Hematopoietic multipotent progenitor cell treated with erythropoietin and hydrocortisone succinate and interleukin-3 and kit ligand, for 15 days (in vitro differentiated cells): ENCODE measurements at places on chromosomes 3 and 15.

GRCh38 chr3:31550452-31551251 is 17.9 kb downstream of the STT3B start:
- DNase-seq, result peak; percentile 47

GRCh38 chr15:87489456-87489855 is 767.1 kb downstream of the NTRK3 start:
- no peak for DNase-seq

DNA sequence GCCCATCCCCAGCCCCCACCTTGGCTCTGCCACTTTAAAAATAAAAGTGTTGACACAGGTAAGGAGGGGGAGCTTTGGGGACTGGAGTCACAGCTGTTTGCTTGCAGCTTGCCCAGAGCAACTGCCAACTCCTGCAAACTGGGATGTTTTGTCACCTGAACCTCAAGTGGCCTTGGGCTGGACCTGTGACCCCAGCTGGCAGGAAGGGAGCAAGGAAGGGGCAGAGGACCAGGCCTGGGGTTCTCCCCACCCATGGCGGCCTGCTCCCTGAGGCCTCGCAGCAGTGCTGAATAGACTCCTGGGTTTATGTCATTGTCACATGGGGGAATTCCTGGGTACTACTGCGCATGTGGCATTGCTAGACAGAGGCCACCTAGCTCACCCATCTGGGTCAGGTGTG is 246.9 kb upstream of the TLE3 start:
- no peak for DNase-seq

- no peak for DNase-seq
Measured at GRCh38 chr15:39404767-39405181, 176.1 kb upstream of the THBS1 start.

DNA sequence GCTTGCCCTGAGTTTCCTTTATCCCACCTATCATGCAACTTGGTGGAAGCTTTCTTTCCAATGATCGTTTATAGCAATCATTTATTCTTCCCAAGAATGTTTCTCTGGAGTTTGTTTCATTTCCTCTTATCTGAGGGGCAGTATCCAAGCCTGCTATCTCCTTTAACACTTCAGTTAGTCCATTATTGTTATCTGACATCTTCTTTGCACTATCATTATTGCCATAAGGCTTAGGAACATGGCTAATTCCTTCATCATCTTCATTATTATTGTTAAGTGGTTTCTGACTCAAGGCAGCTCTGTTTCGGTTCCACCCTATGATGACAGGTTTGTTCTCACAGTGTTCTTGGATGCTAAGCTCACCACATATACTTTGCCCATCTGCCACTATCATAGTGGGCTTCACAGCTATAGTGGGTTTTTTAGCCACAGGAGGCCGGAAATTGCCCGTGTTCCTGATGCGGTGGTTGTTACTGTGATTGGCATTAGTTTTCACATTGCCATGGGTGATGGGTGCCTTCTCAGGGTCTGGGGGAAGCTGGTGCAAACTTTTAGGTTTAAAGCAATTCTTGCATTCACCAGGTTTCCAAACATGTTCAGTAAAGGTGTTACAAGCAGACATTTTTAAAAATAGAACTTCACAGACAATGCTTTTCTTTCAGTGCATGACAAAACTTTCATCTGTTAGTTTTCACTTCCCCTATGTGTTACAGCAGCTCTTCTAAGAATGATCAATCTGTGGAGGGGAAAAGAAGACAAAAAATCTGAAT is 110.6 kb upstream of the TSPAN3 start:
- DNase-seq, result no peak

- DNase-seq, result no peak
Measured at GRCh38 chr15:77027697-77028450, 32.9 kb downstream of the PSTPIP1 start.

GRCh38 chr3:110341047-110341446 is 730.6 kb upstream of the NECTIN3 start:
- DNase-seq, result no peak

- DNase-seq, result no peak
Measured at GRCh38 chr3:143657391-143657790, 190.9 kb downstream of the SLC9A9 start.

DNA sequence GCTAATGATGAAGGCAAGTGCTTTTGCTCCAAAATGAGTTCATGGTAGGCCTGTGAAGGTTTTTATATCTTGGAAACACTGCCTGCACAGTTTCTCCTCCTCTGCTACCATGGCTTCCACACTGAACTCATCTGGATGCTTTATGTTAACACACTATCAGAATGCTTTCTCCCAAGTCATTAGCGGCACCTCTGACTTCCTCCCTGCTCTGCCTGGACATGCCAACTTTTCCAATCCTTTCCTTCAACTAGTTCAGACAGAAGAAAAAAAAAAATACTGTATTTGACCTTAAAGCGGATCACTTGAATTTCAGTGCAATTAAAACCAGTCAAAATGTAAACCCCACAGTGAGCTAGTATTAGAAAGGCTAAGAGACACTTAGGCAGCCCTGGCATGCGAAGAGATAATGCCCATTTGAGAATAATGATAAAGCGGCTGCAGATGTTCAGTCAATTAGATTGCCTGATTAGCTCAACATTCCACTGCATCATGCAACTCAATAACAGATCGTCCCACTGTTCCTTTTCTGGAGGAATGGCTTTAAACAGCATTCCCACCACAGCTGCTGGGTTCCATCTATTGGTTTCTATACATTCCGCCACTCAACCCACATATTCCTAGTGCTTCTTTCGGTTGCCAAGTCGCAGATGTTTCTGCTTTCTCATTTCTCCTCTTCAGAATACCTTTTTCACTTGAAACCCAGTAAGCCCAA is 51.7 kb downstream of the CNTN3 start:
- DNase-seq, result no peak

- DNase-seq, result no peak
Measured at GRCh38 chr15:66907826-66908743, 157.3 kb upstream of the SMAD3 start.

- no peak for DNase-seq
Measured at GRCh38 chr15:75656331-75656730, 8.6 kb downstream of the SNX33 start.

GRCh38 chr3:64047787-64048186 is 24.5 kb upstream of the PSMD6 start:
- no peak for DNase-seq

DNA sequence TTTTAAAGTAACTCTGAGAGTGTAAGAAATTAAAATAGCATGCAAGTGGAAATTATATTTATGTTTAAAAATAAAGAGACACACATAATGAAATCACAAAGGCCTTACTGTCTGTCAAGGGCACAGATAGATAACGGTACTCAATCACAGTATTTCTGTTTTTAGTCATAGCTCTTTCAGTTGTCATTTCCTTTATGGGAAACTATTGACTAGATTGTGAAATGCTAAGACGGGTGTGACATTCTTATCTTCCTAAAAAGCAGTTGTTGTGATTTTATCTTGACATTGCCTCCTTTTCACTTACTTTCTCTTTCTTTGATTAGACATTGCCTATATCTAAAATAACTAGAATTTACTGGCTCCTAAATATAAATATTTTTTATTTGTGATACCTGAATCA is 100.1 kb upstream of the PLSCR5 start:
- no peak for DNase-seq

DNA sequence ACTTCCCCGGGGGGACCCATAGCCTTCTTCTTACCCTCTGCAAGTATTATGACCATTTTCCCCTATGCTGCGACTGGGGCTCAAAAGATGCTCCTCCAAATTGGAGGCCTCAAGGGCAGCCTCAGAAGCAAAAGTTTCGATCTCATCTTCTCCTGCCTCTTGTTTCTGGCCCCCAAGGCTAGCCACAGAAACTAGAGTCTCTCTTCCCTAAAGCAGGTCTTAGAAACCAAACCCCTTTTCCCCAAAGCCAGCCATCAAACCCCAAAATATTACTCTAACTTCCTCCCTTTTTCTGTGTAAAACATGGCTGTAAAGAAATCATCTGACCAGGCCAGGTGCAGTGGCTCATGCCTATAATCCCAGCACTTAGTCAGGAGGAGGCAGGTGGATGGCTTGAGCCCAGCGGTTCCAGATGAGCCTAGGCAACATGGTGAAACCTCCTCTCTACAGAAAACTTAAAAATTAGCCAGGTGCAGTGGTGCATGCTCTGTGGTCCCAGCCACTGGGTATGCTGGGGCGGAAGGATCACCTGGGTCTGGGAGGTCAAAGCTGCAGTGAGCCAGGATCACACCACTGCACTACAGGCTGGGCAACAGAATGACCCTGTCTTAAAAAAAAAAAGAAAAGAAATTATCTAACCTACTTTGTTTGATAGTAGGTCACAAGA is 36.7 kb upstream of the MFGE8 start:
- DNase-seq, result no peak

DNA sequence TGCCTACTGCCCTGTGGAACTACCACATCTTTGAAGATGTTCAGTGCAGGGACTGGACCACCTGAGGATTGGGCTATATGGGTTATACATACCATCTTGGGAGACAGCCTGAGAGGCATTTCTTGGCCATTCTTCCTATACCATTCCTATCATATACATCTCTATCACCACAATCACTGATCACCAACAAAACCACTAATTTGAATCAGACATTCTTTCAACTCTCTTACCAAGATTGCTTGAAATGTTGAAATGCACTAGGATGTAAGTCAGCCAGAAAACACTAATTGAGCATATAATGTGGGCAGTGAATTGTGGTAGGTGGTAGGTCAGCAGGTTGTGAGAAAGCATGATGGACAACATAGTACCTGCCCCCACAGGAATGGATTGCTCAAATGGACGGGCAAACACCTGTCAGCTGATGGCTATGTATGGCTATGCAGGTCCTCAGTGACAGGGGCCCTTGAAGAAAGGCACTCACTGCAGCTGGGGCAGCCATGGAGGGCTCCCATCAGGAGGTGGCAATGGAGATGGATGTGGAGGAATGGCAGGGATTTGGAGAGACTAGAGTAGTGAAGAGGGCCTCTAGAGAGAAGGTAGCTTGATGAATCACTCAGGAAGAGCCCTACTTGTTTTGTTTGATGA is 49.1 kb downstream of the AMOTL2 start:
- DNase-seq, result no peak

GRCh38 chr15:62904041-62904910 is 138.3 kb upstream of the TPM1 start:
- DNase-seq, result no peak

DNA sequence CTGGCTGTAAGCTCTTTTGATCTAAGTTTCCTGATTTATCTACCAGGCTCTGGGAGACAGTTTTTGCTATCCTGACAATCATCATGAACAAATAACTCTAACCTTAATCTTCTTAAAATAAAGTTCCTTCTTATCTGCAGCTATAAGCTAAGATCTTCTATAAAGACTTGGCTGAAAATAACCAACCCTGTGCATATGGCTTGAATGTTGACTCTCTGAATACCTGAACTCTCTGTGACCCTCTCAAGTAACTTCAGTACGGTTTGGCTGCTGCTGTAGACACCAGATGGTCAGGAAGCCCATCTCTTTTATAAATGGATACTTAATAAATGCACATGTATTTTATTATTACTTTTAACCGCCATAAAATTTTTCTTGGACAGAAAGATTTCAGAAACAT is 412.4 kb upstream of the CBLB start:
- no peak for DNase-seq

- DNase-seq, result no peak
Measured at GRCh38 chr3:46301122-46301835, 52.6 kb upstream of the CCR2 start.

- no peak for DNase-seq
Measured at GRCh38 chr15:50138391-50138790, 19.4 kb upstream of the ATP8B4 start.

- DNase-seq, result no peak
Measured at GRCh38 chr3:18188491-18188890, 236.6 kb downstream of the SATB1 start.

DNA sequence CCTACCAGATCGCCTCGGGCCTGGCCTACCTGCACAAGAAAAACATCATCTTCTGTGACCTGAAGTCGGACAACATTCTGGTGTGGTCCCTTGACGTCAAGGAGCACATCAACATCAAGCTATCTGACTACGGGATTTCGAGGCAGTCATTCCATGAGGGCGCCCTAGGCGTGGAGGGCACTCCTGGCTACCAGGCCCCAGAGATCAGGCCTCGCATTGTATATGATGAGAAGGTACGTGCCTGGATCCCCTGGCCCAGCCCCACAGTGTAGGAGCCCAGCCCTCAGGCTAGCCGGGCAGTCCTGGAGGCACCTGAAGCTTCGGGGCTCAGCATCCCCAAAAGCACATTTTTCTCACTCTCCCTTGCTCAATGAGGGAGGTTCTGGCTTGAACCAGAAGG is 135.8 kb downstream of the LRRK1 start:
- no peak for DNase-seq

- DNase-seq, result no peak
Measured at GRCh38 chr3:62371720-62372591, 1.4 kb downstream of the FEZF2 start.

- DNase-seq, result no peak
Measured at GRCh38 chr15:100264994-100265640, 76.7 kb downstream of the ADAMTS17 start.

DNA sequence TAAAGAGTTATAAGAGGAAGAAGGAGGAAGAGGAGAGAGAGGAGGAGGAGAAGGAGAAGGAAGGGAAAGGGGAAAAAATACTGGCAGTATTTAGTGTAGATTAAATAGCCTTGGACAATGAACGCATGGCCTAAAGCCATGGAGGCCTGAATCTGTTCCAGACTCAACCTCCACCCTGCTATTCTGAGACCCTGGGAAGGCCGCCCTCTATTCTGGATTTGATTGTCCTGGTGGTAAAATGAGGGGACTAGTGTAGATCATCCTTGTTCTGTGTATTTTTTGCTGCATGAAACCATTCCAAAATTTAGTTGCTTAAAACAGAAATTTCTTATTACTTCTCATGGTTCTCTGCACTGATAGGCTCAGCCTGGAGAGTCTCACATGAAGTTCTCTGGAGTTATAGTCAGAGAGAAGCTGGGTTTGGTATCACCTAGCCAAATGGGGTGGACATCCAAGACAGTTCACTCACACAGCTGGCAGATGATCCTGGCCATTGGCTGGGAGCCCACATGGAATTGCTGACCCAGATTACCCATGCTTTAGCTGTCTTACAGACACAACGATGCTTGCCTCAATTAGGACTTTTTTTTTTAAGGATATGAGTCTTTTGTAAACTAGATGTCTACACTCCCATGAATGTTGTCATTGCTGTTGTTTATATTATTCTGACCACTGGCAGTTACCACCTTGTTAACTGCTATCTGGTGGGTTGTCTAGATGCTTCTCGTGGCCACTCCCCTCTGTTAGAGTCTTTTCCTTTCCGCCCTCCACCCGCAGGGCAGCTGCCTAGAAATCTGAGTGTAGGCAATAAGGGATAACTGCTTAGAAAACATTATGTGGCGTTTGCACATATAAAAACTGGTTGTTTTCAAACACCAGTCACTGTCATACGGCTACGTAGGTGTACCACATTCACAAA is 149.9 kb downstream of the SST start:
- no peak for DNase-seq

DNA sequence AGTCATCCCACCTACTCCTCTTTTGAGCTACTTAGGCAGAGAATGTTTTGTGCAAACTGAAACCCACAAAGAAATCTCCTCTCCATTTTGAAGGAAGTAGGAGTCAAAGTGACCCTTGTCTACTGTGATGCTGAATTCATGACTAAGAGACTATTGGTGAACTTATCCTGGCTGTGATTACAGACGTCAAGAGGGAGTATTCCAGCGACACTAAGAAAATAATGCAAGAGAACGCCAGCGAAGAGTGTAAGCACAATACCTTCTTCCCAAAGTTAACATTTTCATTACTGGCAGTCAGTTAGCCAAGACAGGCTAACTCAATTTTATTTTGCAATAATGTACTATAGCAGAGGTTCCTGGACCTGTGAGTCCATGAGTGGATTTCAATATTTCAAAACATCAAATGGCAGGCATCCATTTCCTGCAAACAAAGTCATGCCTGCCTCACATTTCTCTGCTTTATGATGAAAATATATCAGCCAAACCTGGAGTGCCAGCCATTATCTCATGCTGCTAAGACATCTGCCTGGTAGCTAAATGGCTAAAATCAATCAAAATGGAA is 59.0 kb downstream of the CTNNB1 start:
- no peak for DNase-seq
